Right renal pelvis (tissue), 4 donors: ENCODE measurements at places on chromosomes 5 and 9. TPM values are rescaled to one million over a fixed set of nuclear protein-coding genes. Genes with fewer than 3 reads are reported as not detected.

DND1 gene
- 0.14 TPM for polyA plus RNA-seq

CER1 gene
- polyA plus RNA-seq, result 0.66 TPM

TUSC1 gene
- polyA plus RNA-seq, result 20.1 TPM

RFX3 gene
- 14.5 TPM for polyA plus RNA-seq

CA9 gene
- polyA plus RNA-seq, result not detected

NTRK2 gene
- polyA plus RNA-seq, result 94.3 TPM

TMEM252 gene
- 5.1 TPM for polyA plus RNA-seq

GFI1B gene
- 2.1 TPM for polyA plus RNA-seq

EQTN gene
- polyA plus RNA-seq, result 0.28 TPM

AKNA gene
- 13.6 TPM for polyA plus RNA-seq

ZCCHC10 gene
- 37.4 TPM for polyA plus RNA-seq

PCDHGA10 gene
- 3.9 TPM for polyA plus RNA-seq

WDR31 gene
- polyA plus RNA-seq, result 7.2 TPM

DNA sequence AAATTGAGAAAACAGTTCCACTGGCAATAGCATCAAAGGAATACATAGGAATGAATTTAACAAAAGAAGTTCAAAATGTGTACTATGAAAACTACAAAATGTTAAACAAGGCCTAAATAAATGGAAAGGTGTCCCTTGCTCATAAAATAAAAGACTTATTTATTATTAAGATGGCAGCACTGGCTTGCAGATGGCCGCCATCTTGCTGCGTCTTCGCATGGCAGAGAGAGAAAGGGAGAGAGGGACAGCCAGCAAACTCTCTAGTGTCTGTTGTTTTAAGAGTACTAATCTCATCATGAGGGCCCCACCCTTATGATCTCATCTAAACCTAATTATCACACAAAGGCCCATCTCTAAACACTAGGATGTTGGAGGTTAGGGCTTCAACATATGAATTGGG, 47.1 kb downstream of the ABLIM3 start:
- no peak for DNase-seq

- no peak for DNase-seq
Measured at GRCh38 chr9:35179347-35180280, 17.8 kb downstream of the UNC13B start.

GRCh38 chr9:81833563-81834345, 94.5 kb upstream of the SPATA31D4 start:
- no peak for DNase-seq

GRCh38 chr5:125194883-125195282, 448.4 kb upstream of the ZNF608 start:
- no peak for DNase-seq

- DNase-seq, result no peak
Measured at GRCh38 chr5:41817625-41818301, 52.5 kb downstream of the OXCT1 start.

DNA sequence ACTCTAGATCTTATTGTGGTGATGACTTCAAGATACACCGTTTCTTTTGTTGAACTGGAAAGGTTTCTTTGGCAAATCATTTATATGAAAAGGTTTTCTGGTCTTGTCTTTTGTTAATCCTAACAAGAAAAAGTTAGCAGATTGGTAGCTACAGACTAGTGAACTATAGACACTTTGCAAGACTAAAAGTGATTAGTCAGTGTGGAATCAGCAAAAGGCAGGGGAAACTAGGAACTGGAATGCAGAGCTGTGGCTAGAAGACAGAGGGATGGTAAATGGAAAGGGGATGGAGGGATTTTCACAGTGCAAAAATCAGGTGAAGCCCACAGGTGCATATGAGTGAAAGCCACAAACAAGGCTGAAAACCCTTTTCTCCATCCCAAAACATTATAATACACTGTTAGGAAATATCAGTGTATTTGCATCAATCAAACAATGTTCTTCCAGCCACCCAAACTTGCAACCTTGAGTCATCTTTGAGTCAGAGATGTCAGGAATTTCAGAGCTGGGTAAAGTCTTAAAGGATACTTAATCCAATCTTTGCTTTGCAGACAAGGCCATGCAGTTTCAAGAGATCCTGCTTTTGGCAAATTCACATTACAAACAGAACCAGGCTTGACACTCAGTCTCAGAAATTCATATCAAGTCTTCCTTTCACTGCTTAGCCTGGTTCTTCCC, 52.7 kb downstream of the PLK2 start:
- DNase-seq, result no peak

DNA sequence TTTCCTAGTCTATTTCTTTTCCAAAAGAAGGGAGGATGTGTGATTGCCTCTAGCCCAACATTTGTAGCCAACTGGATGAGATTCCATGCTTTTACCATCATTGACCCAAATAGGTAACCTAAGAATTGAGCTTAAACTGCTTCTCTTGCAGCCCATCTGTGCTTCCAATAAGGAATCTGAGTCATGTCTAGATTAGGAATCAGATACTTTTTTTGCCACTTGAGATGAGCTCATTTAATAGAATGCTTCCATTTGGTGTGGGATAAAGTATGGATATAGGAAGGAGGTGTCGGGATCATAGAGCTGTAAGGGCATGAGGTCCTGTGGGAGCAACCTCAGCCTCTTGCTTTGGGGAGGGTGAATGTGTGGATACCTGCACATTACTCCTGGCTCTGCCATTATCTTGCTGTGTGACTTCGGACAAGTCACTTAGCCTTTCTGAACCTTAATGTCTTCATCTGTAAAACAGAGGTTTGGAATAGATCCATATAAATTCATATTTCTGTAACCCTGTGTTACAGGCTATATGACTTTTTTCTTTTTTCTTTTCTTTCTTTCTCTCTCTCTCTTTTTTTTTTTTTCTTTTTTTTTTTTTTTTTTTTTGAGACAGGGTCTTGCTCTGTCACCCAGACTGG, 56.2 kb downstream of the MAP1B start:
- no peak for DNase-seq

DNA sequence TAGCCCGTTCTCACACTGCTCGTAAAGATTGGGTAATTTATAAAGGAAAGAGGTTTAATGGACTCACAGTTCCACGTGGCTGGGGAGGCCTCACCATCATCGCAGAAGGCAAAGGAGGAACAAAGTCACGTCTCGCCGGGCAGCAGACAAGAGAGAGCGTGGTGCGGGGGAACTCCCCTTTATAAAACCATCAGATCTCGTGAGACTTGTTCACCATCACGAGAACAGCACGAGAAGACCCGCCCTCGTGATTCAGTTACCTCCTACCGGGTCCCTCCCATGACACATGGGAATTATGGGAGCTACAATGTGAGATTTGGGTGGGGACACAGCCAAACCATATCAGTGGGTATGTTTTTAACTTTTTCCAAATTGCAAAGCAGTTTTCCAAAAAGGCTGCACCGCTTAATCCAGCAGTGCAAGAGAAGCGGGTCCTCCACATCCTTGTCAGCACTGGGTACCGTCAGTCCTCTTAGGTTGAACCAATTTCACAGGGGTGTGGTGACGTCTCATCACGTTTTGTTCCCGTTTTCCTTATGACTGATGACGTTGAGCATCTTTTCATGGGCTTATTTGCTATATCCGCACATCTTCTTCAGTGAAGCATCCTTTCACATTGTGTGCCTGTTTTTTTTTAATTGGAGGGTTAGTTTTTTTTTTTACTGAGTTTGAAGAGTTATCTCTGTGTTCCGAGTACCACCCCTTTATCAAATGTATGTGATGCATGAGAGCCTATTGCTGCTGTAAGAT, 8.0 kb upstream of the FCN2 start:
- no peak for DNase-seq

DNA sequence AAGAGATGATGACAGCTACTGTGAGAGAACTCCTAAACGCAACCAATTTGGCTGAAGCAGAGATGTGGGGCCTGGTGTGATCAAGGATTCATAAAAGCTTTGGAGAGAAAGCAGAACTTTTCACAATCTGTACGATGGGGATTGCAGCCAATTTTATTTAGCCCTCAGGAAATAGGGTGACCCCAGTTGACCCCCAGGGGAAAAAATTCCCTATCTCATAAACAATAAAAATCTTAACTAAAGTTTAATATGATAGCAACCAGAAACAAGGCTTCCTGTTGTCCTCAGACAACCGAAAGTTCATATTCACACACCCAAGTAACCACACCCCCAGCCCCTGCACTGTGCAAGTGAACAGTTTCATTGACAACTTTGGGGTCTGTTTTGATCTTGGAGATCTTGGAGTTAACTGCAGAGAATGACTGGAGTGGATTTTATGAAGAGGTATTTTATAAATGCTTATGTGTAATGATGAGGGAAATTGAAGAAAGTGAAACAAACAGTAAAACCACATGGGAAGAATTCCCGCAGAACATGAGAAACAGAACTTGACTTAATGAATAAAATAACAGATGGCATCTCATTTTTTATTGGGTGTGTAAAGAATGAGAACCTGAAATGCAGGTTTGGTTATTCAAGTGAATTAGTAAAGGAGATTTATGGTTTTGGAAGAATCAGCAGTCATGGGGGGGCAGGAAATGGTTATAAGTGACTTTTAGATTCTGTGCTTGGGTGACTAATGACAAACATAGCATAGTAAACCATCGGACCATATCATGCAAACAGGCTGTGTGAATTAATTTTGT, 94.5 kb downstream of the PDE4D start:
- DNase-seq, result no peak

- DNase-seq, result no peak
Measured at GRCh38 chr5:96048763-96049162, 87.1 kb upstream of the ELL2 start.

DNA sequence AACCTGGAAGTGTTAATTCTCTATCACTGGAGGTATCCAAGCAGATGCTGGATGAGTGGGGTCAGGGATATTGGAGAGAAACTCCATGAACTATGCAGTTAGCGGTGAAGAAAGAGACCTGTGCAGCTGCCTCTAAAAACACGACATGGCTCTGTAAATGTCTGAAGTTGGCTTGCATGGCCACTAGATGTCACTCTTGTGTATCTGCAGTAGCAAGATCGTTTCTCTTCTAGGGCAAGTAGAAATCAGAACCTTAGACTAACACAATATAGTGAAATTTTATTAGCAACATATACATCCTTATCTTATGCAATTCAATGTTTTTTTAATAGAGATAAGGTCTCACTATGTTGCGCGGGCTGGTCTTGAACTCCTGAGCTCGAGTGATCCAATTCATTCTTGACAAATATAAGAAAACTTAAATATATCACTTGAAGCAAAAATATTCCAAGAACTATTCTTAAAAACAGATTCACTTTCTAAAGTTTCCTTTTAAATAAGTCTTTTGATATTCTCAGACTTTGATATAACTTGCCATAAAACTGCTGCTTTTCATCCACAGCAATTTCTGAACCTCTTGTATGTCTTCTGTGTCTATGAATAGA, 2.9 kb downstream of the OR2S2 start:
- peak; percentile 53 for DNase-seq

- no peak for DNase-seq
Measured at GRCh38 chr5:145244788-145245187, 590.4 kb downstream of the PRELID2 start.

DNA sequence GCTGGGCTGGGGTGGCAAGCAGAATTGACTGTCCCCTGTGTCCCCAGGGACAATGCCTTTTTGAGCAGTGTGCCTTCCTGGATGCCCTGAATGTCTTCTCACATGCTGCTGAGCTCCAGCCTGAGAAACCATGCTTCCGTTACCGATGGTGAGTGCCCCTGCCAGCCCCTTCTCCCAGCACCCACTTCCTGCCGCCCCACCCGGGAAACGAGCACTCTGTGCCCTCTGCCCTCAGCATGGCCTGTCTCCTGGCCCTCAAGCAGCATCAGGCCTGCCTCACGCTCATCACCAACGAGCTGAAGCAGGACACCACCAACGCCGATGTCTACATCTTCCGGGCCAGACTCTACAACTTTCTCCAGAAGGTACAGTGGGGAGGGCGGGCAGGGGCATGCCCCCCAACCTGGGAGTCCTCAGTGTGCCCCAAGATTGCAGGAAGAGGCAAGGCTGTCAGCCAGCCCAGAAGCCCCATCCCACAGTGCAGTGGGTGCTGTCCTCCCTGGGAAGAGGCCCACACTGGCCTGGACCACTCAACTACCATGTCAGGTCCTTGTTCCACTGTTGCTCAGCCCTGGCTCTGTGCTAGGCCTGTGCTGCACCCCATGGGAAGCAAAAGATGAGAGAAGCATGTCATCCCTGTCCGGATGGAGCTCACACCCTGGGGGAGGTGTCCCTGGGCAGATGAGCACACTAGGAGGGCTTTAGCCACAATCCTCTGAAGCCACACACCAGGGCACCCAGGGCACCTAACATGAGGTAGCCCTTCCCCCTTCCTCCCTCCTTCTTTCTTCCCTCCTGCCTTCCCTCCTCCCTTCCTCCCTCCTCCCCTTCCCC, 4.4 kb downstream of the TTC16 start:
- no peak for DNase-seq

DNA sequence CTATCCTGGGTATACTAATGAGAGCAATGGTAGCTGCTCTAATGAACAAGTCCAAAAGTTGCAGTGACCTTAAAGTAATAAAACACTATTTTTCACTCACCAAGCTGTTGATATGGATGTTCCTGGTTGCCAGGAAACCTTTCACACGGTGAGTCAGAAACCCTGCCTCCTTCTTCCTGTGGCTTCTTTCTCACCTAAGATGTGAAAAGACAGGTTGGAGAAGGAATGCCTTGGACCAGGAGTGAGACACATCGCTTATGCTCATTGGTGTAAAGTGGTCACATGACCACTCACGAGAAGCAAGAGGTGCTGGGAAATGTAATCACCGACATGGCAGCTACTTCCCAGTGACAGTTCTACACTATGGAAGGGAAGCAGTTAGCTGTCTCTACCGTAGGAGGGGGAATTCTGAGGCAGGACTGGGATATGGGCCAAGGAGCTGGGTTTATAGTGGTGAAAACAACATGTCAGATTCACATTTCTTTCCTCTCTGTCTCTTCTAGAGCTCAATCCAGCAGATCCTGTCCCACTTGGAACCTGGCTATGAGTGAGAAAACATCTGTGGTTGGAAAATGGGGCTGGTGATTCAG, 320.4 kb upstream of the KLF4 start:
- no peak for DNase-seq

DNA sequence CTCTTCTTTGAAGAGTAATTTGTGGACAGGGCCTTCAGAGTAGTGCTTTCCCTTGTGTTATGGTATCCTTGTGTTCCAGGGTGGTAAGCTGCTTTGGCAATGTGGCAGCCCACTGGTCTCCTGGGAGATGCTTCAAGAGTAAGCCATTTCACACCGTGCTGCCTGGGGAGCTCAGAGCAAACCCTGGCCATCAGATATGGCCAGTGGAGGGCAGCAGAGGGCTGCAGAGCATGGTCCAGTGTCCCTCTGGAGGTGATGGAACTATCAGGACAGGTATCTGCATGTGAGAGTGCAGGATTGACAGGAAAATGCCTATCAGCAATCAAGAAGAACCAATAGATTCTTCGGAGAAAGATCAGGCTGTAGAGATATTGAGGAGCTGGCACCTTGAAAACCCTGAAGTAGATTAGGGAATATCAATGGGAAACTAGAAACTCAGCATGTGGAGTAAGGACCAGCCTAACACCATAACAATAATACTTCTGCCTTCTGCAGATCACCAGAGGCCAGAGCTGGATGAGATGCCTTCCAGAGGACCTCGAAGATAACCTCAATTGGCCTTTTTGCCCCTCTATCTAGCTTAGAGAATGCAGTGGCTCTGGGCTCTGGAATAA, 90.8 kb downstream of the PLPPR1 start:
- peak; percentile 22 for DNase-seq
